ENCODE measurements at places on chromosomes 3 and 15.

GRCh38 chr3:64271631-64272030 lies 46.4 kb upstream of the PRICKLE2 start:
- no peak for DNase-seq

DNA sequence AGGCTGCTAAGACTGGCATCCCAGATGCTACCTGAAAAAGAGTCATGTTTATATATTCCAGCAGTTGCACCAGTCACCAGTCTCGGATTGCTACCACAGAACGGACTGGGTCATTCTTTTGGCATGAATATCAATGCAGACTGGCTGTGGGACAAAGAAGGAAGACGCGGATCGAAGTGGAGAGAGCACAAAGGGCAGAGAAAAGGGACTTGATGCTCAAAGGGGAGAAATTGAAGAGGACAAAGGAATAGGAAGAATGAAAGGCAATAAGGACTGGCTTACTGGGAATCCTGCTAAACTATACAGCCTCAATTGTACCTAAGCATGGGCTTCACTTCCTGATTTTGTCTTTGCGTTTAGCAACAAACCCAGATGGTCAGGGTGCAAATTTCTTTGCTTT lies 15.3 kb upstream of the DIS3L start:
- no peak for DNase-seq

DNA sequence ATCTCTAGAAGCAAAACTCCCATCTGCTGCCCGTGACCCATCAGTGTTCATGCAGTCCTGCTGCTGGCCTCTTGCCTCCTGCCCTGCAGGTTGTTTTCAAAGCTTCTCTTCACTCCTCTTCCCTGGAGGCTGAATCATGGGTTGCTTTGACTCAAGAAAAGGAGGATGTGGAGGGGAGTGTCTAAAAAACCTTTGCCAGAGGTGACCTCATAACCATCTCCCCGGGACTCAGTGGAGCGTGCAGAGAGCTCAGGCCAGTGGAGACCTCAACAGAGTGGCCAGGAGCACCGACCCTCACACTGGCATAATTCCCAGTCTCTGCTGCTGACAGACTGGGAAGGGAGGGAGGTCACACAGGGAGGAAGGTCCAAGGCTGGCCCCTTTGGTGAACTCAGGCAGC lies 60.9 kb upstream of the ITGA11 start:
- DNase-seq: no peak

DNA sequence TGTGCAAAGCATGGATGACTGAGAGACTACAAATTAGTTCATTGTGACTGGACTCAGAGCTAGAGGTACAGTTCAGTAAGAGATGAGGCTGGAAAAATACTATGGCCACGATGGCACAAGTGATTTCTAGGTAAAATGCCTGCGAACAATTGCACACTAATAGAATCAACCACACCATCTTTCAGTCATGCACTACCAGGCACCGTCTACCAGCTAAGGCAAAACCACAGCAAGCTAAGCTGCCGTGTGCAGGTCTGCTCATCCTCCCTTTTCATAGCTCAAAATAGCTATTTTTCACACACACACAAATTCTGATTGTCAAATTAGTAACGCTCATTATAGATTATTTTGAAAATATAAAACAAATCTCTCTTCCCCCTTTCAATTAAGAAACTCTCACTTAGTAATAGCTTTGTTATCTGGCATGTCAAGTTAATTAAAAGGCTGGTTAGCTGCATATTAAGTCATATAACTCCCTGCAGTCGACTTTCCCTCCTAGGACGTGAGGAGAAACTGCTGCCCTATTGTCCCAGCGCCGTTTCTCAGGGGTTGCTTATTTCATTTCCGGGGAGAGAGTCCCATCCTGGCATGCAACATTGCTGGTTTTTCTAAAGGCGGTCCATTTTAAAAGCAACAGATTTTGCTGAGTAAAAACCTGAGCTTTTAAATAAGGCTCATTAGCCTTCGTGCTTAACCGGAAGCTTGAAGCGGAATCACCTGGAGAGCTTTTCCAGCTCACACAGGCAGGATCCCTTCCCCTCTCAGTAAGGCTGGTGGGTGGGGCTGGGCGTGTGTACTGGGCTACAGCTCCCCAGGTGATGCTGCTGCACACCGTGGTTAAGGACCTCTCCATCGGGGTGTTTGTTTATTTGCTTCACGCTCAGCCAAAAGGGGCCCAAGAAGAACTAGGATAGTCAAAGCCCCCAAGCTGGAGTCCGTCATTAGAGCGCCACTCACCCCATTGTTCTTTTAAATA lies 16.9 kb upstream of the MEX3B start:
- DNase-seq: no peak

- no peak for DNase-seq
Observed at GRCh38 chr15:52441841-52442240, 86.8 kb downstream of the MYO5A start.

- DNase-seq: no peak
Observed at GRCh38 chr3:143291836-143292447, 172.4 kb downstream of the CHST2 start.

DNA sequence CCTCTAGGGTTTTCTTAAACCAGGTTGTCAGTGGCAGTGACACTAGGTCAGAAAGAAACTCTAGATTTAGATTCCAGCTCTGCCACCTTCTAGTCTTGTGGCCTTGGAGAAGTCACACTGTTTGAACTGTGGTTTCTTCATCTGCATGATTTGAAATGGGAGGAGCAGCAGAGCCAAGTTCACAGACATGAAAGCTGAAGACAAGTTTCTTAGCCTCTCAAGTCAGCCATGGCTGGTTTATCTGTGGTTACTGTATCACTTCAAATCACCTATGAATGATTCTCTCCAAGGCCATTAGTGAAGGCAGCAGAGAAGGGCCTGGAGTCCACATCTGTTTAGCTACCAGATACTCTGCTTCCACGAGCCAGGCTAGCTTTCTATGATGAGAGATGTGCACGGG lies 15.6 kb downstream of the CLEC3B start:
- no peak for DNase-seq

DNA sequence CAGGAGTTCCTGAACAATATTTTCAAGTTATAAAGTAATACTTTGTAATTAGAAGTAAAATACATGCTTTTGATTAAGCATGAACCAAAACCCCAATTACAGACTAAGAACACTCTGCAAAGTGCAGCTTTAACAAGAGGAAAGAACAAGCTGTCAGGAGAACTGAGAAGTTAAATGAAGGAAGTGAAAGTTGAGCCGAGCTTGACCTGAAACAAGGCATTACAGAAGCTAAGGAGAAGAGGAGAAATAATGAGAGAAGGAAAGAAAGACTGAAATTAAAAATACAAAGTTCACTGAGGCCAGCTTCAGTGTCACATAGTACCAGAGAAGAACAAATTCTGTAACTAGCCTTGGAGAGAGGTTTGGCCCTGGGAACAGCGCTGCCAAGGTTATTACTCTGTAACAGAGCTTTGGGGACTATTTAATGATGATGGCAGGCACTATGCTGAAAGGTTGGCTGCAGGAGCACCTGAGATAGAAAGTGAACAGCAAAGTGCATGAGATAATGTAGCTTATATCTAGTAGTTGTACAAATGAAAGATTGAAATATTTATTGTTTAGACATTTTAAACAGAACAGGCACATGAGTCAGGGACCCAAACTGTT lies 241.9 kb upstream of the PEX5L start:
- no peak for DNase-seq

DNA sequence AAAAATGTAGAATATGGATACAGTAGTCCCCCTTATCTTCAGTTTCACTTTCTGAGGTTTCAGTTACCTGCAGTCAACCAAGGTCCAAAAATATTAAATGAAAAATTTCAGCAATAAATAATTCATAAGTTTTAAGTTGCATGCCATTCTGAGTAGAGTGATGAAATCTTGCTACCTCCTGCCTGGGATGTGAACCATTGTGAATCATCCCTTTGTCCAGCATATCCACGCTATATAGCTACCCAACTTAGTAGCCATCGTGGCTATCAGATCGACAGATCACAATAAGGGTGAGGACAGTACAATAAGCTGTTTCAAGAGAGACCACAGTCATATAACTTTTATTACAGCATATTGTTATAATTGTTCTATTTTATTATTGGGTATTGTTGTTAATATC lies 1.2 kb upstream of the LARS2 start:
- no peak for DNase-seq

- peak; percentile 70 for DNase-seq
Observed at GRCh38 chr15:77002954-77003912, 8.3 kb downstream of the PSTPIP1 start.

DNA sequence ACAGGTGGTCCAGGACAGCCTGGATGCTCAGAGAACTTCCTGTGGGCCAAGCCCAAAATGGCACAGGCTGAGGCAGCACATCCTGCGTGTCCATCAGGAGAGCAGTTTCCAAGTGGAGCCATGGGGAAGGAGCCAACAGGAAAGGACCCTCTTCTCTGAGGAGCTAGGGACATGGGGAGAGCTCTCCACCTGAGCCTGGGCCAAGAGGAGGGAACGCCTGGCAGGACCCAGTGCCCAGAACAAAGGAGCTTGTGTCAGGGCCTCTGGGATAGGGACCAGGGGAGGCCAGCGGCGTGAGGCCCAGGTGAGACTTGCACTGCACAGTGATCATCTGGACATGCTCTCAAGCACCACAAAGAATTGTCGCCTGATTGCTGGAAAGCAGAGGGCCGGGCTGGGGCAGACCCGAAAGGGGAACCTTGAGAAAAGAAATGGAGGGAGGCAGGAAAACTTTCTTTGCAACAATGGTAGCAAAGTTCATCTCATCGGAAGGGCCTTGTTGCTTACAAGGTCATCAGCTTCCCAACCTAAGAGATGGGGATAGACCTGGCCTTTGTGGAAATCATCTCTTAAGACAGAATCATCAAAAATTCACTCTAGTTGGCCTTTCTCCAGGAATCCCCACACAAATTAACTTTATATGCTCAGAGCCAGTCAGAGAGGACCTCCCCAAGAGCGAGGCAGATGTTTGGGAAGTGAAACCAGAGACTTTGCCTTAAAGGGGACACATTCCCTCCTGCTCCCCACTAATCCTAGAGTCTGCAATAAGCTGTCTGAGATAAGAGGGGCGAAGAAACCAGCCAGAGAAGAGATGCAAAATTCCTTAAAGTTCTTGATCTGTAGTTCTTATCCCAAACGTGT lies 47.7 kb upstream of the HES1 start:
- no peak for DNase-seq

DNA sequence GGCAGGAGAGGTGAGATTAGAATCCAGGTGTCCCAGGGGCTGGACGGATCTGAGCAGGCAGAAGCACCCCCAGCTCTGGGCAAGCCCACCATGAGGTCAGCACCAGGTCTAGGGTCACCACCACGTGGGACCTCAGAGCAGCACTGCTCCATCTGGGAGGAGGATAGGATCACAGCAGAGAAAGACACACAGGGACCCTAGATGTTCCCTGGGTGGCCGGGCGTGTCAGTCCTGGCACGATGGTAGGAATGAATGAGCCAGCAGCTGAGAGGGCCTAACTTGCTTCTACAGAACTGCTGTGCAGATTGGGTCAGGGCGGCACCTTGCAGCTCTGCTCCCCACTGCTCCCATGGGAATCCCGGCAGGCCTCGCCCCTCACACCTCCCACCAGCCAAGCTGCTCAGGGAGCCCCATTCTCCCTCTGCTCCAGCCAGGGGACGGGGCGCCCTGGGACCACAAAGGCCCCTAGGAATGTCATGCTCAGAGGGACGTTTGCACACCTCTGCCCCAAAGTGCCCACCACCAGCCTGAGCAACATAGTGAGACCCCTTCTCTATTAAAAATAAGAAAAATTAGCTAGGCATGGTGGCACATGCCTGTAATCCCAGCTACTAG lies 66.3 kb downstream of the ZNF445 start:
- DNase-seq: no peak

GRCh38 chr3:190855151-190855550 lies 7.3 kb downstream of the GMNC start:
- no peak for DNase-seq

DNA sequence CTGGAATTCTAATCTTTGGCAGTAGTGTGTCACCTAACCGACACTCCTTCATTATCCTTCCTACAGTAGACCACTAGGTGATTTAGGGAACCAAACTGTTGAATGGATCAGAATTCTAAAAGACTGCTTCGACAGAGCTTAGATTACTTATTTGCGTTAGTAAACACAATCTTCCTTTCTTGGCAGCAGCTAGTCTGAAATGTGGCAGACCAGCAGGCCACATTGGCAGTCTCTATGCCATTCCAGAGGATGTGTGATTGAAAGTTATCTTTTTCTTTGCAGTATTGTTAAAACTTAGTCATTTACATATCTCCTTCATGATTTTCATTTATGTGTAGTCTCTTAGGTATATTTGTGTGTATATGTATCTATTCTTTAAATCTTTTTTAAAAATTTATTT lies 23.6 kb downstream of the MBNL1 start:
- DNase-seq: no peak

DNA sequence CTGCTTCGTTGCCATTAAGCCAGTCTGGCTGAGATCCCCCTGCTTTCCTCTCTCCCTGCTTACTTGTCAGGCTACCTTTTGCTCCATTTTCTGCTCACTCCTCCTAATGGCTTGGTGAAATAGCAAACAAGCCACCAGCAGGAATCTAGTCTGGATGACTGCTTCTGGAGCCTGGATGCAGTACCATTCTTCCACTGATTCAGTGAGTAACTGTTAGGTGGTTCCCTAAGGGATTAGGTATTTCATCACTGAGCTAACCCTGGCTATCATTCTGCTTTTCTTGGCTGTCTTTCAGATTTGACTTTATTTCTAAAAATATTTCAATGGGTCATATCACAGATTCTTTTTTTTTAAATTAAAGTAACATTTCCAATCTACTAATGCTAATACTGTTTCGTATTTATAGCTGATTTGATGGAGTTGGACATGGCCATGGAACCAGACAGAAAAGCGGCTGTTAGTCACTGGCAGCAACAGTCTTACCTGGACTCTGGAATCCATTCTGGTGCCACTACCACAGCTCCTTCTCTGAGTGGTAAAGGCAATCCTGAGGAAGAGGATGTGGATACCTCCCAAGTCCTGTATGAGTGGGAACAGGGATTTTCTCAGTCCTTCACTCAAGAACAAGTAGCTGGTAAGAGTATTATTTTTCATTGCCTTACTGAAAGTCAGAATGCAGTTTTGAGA lies 25.0 kb downstream of the CTNNB1 start:
- DNase-seq: no peak

DNA sequence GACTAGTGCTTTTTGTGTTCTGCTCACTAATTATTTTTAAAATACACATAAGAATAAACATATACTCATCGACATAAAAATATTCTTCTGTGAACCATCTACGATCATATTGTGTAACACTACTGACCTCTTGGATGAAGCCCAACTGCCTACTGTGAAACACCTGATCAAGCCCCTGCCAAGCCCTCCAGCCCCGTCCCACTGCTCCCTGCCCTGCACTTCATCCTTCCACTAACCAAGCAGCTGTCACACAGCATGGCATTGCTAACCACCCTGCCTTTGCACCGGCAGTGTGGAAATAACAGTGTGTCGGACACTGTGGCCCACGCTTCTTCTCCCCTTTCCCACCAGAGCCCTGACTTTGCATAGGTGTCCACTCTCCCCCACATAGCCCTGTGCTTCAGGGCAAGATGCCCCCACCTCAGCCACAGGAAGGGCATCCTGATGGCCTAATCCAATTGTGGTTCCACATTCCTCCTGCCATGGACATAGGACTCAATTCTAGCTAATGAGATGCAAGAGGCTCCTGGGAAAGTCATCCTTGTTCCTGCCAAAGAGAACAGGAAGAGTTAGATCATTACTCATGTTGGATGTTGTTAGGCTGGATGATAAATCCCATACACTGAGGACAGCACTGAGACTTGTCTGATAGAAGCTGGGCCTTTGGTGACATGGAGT lies 35.0 kb upstream of the ARID3B start:
- DNase-seq: no peak

Data from activated CD4-positive, alpha-beta T cell treated with anti-CD3 and anti-CD28 coated beads, Interleukin-2, amount 50 U/mL, for 24 hours (primary cell).